ENCODE measurements at places on chromosomes 2 and 18.

GRCh38 chr2:181005326-181005655 is 24.9 kb downstream of the UBE2E3 start:
- H3K27me3 ChIP-seq, result no peaks in the 10 kb centered on the region
- H3K4me1 ChIP-seq, result peaks cover 10% of the 10 kb centered on the region
- H3K4me3 ChIP-seq, result no peak overlapping the region

DNA sequence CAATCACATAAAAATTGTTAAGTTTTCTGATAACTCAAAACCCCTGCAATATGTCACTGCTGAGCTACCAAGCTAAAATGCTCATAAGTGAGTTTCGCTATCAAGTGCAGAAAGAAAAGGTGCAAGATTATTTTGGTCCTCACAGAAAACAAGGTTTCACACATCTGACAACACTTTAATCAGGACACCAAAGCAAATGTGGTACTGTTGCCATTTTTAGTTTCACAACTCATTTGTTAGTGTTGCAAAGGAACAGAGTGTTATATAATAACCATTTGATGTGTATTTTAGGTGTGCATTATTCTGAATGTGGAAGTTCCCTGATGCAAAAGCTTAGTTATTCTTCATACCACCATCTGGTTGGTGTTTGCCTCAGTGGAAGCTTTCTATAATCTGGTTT is 956.2 kb downstream of the DSC3 start:
- no peak for DNase-seq
- no peaks in the 10 kb centered on the region for H3K27me3 ChIP-seq
- no peak overlapping the region for H3K4me3 ChIP-seq

DNA sequence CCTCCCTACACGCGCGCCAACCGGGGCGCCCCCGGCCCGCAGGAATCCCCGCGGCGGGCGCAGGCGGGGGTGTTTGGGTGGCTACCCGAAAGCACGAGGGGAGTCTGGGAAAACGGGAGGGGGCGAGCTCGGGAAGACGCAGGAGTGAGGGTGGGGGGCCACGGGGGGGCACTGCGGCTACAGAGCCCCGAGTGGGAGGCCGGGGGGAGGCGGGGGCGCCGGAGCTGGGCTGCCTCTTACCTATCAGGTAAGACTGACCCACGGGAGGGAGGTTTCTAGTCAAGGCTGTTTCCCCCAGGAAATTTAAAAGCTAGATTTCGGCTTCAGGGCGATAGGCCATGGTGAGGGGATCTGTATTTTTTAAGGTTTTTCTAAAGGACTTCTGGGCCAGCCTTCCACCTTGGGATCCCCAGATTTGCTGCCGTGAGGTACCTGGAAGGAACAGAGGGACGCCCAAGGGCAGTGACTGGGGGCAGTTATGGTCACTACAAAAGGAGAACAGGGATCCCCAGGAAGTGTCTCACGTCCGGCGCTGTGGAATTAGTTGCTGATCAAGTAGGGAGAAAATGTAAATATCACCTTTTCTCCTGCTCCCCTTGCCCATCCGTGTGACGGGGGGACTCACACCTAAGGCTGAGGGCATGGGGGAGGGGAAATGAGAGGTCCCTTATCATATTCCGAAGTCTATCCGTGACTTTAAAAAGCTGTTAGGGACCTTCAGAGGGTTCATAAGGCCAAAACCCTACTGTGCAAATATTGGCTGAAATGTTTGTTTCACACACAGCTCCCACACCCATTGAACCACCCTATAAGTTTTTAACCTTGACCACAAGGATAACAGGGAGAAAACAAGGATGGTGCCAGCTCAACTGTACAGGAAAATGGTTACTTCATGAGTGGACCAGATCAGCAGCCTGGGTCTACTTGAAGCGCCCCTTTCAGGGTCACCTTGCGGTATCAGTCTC is 638 bp upstream of the IRS1 start:
- no peaks in the 10 kb centered on the region for H3K36me3 ChIP-seq
- no peaks in the 10 kb centered on the region for H3K27me3 ChIP-seq
- peaks cover 50% of the 10 kb centered on the region for H3K4me1 ChIP-seq
- peak overlapping the region; percentile 95 for H3K27ac ChIP-seq

GRCh38 chr18:42028247-42028832 is 73.3 kb downstream of the PIK3C3 start:
- H3K4me1 ChIP-seq, result no peaks in the 10 kb centered on the region
- DNase-seq, result no peak
- no peaks in the 10 kb centered on the region for H3K27me3 ChIP-seq
- H3K36me3 ChIP-seq, result no peaks in the 10 kb centered on the region
- no peak overlapping the region for H3K27ac ChIP-seq
- H3K4me3 ChIP-seq, result no peak overlapping the region

GRCh38 chr2:222669353-222669752 is 2.1 kb upstream of the MOGAT1 start:
- H3K4me1 ChIP-seq, result peaks cover 9% of the 10 kb centered on the region
- DNase-seq, result no peak
- no peak overlapping the region for H3K4me3 ChIP-seq
- H3K27ac ChIP-seq, result no peak overlapping the region
- H3K36me3 ChIP-seq, result no peaks in the 10 kb centered on the region

DNA sequence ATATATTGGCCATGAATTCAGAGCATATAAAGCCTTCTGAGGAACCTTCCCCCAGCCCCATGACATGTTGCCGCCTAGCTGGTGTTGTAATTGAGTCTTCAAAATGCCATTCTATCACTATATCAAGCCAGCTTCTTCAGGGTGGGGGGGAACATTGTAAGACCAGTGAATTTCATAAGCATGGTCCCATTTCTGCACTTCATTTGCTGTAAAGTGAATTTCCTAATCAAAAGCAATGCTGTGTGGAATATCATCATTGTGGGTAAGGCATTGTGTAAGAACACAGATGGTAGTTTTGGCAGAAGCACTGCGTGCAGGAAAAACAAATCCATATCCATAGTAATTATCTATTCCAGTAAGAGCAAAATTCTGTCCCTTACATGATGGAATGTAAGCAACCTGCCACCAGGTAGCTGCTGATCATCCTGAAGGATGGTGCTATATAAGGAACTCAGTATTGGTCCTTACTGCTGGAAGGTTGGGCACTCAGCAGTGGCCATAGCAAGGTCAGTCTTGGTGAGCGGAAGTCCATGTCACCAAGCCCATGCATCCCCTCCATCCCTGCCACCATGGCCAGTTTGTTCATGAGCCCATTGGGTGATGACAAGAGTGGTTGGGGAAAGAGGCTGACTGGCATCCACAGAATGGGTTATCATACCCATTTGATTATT is 159.4 kb downstream of the COPS8 start:
- peak overlapping the region; percentile 34 for H3K27ac ChIP-seq
- H3K4me1 ChIP-seq, result no peaks in the 10 kb centered on the region
- H3K27me3 ChIP-seq, result no peaks in the 10 kb centered on the region
- no peaks in the 10 kb centered on the region for H3K36me3 ChIP-seq
- DNase-seq, result no peak
- no peak overlapping the region for H3K4me3 ChIP-seq

DNA sequence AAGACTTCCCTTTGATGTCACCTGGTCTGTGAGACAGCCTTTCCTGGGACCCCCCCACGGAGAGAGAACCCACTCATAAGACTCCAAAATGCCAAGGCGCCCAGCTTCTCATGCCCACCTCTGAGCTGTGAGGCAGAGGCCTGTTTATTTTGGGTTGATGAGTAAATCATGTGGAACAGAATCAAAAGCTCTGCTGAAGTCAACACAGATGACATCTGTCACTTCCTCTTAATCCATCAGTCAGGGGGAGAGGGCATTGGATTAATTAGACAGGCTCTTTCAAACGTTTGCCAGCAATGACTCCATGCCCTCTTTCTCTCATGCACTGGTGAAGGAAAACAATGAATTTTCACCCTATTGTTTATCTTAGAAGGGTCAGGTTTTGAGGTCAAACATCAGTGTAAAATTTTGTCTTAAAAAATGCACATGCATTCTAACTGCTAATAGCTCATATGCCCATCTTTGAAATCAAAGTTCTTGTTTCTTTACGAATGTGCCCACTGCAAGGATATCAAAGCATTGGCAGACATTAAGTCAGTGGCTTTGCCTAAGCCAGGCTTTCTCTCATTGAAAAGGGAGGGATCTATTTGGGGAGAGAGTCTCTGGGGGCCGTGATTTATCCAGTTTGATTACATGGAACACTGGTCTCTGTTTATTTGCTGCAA is 184.1 kb downstream of the ACKR3 start:
- DNase-seq, result no peak
- no peak overlapping the region for H3K4me3 ChIP-seq
- no peaks in the 10 kb centered on the region for H3K27me3 ChIP-seq
- no peak overlapping the region for H3K27ac ChIP-seq
- H3K36me3 ChIP-seq, result no peaks in the 10 kb centered on the region

DNA sequence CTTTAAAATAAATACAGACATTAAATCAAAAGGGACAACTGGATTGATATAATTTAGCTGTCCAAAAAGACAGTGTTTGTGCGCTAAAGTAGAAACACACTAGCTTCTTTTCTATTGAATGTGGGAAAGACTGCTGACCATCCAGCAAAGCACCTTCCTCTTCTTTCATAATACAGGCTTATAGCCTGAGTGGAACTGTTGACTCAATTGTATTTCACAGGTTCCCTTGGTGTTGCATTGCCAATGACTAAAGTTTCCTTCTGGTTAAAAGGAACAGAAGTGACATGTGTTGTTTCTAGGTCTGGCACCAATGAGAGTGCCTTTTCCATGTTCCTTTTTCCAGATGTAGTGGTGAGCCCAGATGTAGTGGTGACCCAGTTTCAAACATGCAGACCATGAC is 412.3 kb downstream of the RNF144A start:
- H3K27me3 ChIP-seq, result no peaks in the 10 kb centered on the region
- H3K4me3 ChIP-seq, result no peak overlapping the region
- no peaks in the 10 kb centered on the region for H3K4me1 ChIP-seq
- no peak overlapping the region for H3K27ac ChIP-seq

DNA sequence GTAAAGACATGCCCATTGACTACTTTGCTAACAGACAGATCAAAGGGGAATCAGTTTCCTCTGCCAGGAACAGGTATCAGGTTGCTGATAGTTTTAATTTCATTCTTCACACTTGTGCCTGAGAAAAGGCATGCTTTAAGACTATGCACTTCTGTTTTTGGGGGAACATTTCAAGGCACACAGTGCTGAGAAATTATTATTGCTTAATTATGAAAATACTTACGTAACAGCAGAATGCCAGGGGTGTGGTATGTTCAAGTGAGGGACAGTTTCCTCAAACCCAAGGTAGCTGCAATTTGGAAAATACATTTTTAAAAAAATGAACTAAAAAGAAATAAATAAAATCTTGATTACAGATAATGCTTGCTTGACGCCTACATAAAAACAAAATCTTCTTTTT is 1746.1 kb upstream of the PIK3C3 start:
- H3K4me3 ChIP-seq, result no peak overlapping the region
- no peaks in the 10 kb centered on the region for H3K36me3 ChIP-seq
- no peak overlapping the region for H3K27ac ChIP-seq

DNA sequence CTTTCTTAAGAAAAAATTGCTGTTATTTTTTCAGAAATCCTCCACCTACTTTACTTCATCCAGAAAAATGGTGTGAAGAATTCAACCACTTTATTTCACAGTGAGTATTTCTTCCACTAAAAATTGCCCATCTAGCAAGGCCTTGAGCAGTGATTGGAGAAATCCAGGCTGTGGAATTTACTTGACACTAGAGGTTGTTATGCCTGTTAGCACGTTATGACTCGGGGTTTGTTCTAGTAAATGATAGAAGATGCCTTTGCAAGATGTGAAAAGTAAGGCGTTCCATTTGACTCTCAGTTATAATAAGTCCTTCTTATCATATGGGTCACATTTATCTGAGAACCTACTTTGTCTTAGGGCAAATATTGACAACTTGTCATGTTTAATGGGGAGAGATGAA is 157.4 kb downstream of the MYO3B start:
- no peaks in the 10 kb centered on the region for H3K27me3 ChIP-seq
- no peak for DNase-seq
- H3K27ac ChIP-seq, result no peak overlapping the region
- no peaks in the 10 kb centered on the region for H3K36me3 ChIP-seq
- no peak overlapping the region for H3K4me3 ChIP-seq
- no peaks in the 10 kb centered on the region for H3K4me1 ChIP-seq

DNA sequence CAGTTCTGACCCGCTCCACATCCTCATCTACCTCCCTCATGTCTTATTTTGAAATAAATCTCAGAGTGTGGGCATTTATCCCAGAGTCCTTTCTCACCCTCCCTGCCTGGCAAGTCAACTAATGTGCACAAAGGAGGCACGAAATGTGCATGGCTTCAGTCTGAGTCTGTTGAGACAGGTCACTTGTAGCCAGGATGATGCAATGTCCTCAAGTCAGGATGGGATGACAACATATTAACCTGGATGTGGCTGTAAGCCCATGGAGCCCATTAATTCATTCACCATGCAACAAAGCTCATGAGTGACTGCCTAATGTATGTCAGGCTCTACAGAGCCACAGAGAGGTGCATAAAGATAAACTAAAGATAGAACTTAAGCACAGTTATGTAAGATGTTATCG is 34.5 kb downstream of the KCNG3 start:
- no peaks in the 10 kb centered on the region for H3K27me3 ChIP-seq
- no peak overlapping the region for H3K27ac ChIP-seq

GRCh38 chr2:119697290-119698020 is 18.5 kb downstream of the TMEM177 start:
- H3K4me3 ChIP-seq, result no peak overlapping the region
- H3K27me3 ChIP-seq, result no peaks in the 10 kb centered on the region
- H3K27ac ChIP-seq, result no peak overlapping the region
- H3K36me3 ChIP-seq, result no peaks in the 10 kb centered on the region
- no peak for DNase-seq

DNA sequence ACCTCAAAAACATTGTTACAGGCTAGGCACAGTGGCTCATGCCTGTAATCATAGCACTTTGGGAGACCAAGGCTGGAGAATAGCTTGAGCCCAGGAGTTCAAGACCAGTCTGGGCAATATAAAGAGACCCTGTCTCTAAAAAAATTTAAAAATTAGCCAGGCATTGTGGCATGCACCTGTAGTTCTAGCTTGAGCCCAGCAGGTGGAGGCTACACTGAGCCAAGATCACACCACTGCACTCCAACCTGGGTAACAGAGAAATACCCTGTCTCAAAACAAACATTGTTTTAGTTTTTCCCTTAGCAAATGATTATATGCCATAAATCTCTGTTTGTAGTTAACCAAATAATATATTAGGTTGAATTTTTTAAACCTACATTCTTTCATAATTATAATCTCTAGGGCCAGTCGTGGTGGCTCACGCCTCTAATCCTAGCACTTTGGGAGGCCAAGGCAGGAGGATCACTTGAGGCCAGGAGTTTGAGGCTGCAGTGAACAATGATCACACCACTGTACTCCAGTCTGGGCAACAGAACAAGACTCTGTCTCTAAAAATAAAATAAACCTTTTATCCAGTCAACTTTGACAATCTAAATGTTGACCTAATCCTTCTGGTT is 13.3 kb upstream of the CYP20A1 start:
- no peak overlapping the region for H3K4me3 ChIP-seq
- no peak for DNase-seq
- no peaks in the 10 kb centered on the region for H3K36me3 ChIP-seq
- H3K27me3 ChIP-seq, result no peaks in the 10 kb centered on the region

- no peak for DNase-seq
- no peak overlapping the region for H3K4me3 ChIP-seq
- H3K27ac ChIP-seq, result no peak overlapping the region
- H3K4me1 ChIP-seq, result no peaks in the 10 kb centered on the region
- H3K27me3 ChIP-seq, result no peaks in the 10 kb centered on the region
- no peaks in the 10 kb centered on the region for H3K36me3 ChIP-seq
Observed at GRCh38 chr18:8895987-8896619, 190.7 kb downstream of the MTCL1 start.

- peak overlapping the region; percentile 81 for H3K27ac ChIP-seq
- H3K36me3 ChIP-seq, result no peaks in the 10 kb centered on the region
- no peaks in the 10 kb centered on the region for H3K27me3 ChIP-seq
- no peak overlapping the region for H3K4me3 ChIP-seq
- no peak for DNase-seq
Observed at GRCh38 chr2:219172231-219173154, 2.7 kb upstream of the SLC23A3 start.

Data from vagina (tissue), 2 donors.